ENCODE measurements at places on chromosomes 13 and 19.

- H3K27me3 ChIP-seq, result no peaks in the 10 kb centered on the region
- peak overlapping the region; percentile 71 for H3K27ac ChIP-seq
- DNase-seq, result no peak
- peaks cover 19% of the 10 kb centered on the region for H3K4me1 ChIP-seq
- no peaks in the 10 kb centered on the region for H3K36me3 ChIP-seq
These were observed 326.0 kb downstream of the GPC6 start for GRCh38 chr13:93552596-93552995.

GRCh38 chr19:12346896-12347295 lies 13.5 kb upstream of the ZNF563 start:
- H3K36me3 ChIP-seq, result peaks cover 37% of the 10 kb centered on the region
- DNase-seq, result no peak
- H3K4me3 ChIP-seq, result no peak overlapping the region
- H3K27me3 ChIP-seq, result no peaks in the 10 kb centered on the region
- H3K27ac ChIP-seq, result no peak overlapping the region
- no peaks in the 10 kb centered on the region for H3K4me1 ChIP-seq

- H3K4me1 ChIP-seq, result no peaks in the 10 kb centered on the region
- no peak overlapping the region for H3K4me3 ChIP-seq
- H3K27ac ChIP-seq, result no peak overlapping the region
- H3K36me3 ChIP-seq, result no peaks in the 10 kb centered on the region
- DNase-seq, result no peak
These were observed 927.4 kb downstream of the EFNB2 start for GRCh38 chr13:105608104-105608503.

GRCh38 chr13:93653776-93654175 lies 427.2 kb downstream of the GPC6 start:
- no peak for DNase-seq
- no peak overlapping the region for H3K27ac ChIP-seq
- H3K4me3 ChIP-seq, result no peak overlapping the region
- peaks cover 5% of the 10 kb centered on the region for H3K36me3 ChIP-seq
- H3K27me3 ChIP-seq, result no peaks in the 10 kb centered on the region

GRCh38 chr19:45994456-45994997 lies 740 bp upstream of the CCDC61 start:
- no peak for DNase-seq
- H3K27ac ChIP-seq, result peak overlapping the region; percentile 33
- peak overlapping the region; percentile 40 for H3K4me3 ChIP-seq
- H3K36me3 ChIP-seq, result peaks cover 2% of the 10 kb centered on the region
- peaks cover 13% of the 10 kb centered on the region for H3K4me1 ChIP-seq

GRCh38 chr13:92436924-92437323 lies 789.7 kb upstream of the GPC6 start:
- no peak overlapping the region for H3K27ac ChIP-seq
- H3K4me3 ChIP-seq, result no peak overlapping the region
- no peaks in the 10 kb centered on the region for H3K36me3 ChIP-seq
- no peaks in the 10 kb centered on the region for H3K4me1 ChIP-seq
- H3K27me3 ChIP-seq, result no peaks in the 10 kb centered on the region
- no peak for DNase-seq
